ELR (cell line): ENCODE measurements at places on chromosomes 4 and X.
A peak's percentile ranks its signal among the peaks of the same experiment; 100 is the strongest.

- DNase-seq = no peak
These were observed 12.7 kb downstream of the EGF start for GRCh38 chr4:109925396-109925795.

DNA sequence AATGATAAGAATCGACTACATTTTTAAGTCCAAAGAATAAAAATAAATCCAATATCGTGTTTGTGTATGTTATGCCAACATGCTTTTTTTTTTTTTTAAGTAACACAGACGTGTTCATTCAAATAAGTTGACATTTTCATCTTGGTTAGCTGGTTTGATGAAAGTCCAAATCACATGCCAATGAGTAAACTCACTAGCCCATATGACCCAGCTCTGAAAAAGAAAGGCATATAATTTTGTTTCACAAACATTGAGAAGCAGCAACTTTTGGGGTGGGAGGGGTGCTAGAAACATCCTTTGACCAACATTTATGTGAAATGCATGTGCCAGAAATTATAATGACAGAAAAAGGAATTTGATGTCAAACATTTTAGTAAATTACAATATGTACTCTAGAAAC lies 61.6 kb upstream of the SPP1 start:
- no peak for DNase-seq

GRCh38 chr4:123748806-123749205 lies 352.2 kb downstream of the SPRY1 start:
- no peak for DNase-seq

DNA sequence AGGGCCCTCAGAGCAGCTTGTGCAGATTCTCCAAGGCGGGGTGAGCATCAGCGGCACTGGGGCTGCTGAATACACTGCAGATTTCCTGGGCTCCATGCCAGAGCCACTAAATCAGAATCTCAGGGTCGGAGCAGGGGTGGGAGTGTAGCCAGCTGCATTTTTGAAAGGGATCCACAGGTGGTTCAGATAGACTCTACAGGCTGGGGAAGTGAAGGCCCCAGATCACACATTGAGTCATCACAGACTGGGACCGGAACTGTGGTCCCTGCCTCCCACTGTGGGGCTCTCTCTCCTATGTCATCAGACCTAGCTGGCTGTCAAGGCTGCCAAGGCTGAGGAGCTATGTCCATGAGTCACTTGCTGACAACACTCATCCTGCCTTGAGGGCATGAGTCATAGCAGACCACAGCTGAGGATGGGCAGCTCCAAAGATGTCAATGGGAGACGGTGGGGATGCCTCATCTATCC lies 162.3 kb upstream of the MAMLD1 start:
- peak; percentile 98 for DNase-seq

DNA sequence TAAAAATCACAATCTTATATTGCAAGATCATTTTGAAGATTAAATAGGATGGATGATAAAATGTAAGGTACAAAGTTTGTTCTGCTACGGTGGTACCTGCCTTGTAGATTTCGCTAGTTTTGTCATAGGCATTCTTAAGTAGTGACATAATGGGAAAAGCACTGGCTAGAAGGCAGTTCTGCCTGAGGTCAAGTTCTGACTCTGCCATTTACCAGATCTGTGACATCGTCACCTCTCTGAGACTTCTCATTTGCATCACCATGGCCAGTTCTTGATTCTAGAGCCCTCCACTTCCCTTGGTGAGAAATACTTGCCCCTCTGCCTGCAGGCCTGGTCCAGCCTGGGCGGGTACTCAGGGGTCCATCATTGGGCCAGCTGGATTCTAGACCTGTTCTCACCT lies 85.2 kb downstream of the HS3ST1 start:
- no peak for DNase-seq

DNA sequence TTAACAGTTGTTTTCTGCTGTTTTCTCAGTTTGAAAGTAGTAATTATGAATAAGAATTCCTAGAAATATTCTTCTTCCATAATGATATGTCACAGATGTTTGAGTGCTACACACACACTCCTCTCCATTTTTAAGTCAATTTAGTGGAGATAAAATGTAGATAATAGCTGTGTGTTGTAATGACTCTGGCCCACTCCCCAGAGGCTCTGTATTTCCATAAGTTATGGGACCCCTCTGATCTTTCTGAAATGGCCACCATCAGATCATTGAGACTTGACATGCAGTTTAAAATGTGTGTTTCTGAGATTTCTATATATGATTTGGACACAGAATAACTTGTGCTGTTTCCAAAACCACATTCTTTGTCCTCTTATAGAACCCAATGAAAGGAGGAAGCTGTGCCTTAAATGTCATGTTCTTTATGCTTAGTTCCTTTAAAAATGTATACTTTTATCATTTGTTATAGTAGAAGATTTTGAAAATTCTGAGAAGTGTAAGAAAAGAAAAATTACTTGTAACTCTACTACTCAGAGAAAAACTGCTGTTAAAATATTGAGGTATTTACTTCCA lies 46.4 kb downstream of the GAB1 start:
- no peak for DNase-seq

DNA sequence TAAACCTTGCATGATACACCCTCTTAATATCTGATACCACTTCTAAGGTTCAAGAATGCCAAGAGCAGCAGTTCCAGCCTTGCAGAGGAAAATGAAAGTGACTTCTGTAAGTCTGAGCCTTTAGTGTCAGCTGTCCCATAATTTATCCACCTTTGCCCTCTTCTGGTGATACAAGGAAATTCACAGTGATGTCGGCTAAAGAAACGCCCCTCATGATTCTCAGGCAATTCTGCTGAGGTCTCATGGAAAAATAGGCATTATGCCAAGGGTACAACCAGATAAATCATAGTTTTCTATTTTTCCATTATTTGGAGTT lies 172.2 kb upstream of the CXCL13 start:
- DNase-seq = peak; percentile 54

GRCh38 chrX:1519022-1519497 lies 17.9 kb downstream of the P2RY8 start:
- DNase-seq = no peak

DNA sequence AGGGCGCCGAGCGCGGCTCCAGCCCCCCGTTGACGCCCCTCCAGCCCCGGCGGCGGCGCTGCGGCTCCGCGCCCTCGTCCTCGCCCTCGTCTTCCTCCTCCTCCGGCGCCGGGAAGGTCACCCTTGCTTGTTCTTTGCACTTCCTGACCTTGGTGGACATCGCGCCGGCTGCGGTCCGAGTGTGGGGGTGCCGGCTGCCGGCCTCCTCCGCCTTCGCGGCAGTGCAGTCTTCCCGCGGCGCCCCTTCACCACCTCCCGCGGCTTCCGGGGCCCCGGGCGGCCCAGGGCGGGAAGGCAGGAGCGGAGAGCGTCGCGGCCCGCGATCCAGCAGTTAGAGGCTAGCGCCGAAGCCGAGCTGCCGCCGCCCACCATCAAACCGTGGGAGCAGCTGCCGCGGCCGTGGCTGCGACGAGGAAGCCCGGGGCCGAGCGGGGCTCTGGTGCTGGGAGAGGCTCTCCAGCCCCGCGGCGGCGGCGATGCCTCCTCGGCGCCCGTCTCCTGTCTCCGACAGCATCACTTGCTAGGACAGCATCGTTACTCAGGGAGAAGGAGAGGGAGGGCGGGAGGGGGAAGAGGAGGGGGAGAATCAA lies at the start of gene TRPC3:
Gene TRPC3 (minus strand): TSS at position 540 of the 590 bp plus-strand sequence. CDS start 380 bp downstream, at position 160.
- peak; percentile 37 for DNase-seq

DNA sequence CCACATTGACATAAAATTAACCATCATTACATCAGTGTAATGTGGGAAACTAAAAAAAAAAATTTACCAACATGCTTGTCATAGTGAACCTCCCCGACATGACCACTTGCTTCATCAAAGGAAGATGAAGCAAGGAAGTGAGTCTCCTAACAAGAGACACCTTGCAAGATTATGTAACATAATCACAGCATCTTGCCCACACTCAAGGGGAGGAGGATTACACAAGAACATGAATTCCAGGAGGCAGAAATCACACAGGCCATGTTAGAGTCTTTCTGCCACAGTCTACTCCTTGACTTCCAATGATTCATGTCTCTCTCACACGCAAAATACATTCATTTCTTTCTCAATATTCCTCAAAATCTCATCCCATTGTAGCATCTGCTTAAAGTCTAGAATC lies 93.3 kb downstream of the AKAP4 start:
- DNase-seq = no peak

DNA sequence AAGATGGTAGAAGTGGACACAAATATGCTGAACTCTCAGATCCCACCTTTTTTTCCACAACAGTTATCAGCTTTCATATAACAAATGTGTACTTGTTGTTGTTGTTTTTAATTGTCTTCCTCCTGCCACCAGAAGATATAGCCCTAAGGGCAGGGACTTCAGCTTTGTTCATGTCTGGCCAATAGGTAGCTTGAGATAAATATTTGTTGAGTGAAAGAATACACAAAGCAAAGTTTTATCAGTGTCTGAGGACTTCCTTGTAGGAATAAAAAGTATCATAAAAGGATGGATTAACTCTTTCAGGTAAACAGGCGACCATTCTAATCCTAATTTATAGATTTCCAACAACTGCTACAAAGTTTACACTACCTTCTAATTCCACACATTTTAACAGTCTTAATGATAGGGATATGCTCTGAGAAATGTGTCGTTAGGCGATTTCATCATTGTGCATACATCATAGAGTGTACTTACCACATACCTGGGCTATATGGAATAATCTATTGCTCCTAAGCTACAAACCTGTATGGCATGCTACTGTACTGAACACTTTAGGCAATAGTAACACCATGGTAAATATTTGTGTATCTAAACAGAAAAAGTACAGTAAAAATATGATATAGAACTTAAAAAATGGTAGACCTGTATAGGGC lies 186.1 kb downstream of the ATOH1 start:
- DNase-seq = no peak

GRCh38 chr4:151659601-151660364 lies 101.0 kb downstream of the GATB start:
- no peak for DNase-seq

DNA sequence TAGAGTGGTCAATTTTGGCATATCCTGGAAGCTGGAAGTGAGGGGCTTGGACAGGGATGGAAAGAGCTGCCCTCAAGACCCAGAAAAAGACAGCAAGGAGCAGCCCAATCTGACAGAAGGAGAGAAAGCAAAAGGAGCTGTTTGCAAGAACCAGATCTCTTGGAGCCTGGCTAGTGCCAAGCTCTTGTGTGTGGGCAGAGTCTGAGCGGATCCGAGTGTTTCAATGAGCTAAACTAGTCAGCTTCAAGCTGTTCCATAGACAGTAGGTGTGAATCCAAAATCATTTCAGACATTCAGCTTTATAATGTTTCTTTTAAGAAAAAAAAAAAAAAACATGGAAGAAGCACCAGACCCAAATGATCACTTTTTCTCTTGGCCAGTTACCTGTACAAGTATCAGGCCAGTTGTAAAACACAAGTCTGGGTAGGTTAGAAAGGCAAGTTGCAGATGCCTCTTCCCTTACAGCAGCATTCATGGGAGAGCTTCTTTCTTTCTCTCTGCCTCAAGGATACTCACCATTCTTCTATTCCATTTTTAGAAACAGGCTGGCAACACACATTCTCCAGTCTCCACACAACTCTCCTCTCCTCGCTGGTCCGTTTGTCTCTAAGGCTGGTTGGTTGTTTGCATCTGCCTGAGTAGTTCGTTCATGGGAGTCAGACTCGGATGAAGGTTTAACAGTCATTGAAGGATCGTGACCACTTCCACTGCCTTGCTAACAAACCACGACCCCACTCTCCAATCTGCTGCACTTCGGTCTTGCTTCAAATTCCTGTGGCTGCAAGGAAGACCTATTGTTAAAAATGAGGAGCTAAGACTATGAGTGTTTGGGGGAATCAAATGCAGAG lies 105.2 kb upstream of the GATB start:
- DNase-seq = no peak

- peak; percentile 15 for DNase-seq
These were observed 671 bp downstream of the HPF1 start for GRCh38 chr4:169756971-169757574.

DNA sequence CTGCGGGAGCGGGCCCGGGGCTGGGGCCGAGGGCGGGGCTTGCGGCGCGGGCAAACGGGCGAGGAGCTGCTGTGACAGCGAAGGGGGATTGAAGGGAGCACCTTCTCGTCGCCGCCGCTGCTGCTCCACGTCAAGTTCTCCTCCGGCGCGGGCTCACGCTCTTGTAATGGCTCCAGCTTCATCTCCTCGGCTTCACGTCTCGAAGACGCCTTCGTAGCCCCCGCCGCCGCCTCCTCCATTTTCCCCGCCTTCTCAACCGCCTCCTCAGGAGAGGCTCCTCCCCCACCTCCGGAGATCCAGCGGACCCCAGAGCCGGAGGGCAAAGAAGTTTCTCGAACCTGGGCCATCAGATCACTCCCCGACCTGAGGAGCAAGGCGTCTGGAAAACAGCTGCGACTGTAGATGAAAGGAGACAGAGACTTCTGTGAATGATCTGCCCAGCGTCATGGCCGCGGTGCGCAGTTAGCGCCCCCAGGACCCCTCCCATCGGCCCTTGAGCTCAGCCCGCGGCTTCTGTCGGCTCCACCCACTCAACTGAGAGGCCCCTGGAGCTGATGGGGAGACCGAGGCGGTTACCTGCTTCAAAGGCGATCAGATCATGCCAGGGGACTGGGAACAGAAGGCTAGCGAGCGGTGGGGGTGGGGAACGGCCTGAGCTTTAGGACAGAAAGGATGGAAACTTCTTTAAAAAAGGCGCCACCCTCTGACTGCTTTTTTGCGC lies 895 bp downstream of the USP51 start:
- DNase-seq = peak; percentile 46

GRCh38 chrX:115957862-115958490 lies 212.6 kb upstream of the AGTR2 start:
- no peak for DNase-seq

- no peak for DNase-seq
These were observed 2008.5 kb upstream of the TENM3 start for GRCh38 chr4:180234730-180235129.

DNA sequence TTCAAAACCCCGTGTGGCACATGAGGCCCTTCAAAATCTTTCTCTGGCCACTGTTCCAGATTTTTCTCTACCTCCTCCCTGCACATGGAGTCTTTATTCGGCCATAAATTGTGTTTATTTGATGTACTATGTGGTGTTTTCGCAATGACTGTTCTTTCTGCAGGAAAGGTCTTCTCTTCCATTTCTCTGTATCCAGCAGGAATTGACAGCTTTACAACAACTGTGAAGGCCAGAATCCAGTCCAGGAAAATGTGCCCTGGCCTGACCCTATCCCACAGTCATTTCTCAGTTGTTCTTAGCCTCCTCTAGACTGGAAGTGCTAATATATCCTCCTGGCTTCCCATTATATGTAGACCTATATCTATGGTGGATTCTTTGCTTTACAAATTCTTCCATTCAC lies 191.4 kb downstream of the COL25A1 start:
- DNase-seq = no peak

GRCh38 chr4:95073646-95074045 lies 315.9 kb downstream of the BMPR1B start:
- no peak for DNase-seq

DNA sequence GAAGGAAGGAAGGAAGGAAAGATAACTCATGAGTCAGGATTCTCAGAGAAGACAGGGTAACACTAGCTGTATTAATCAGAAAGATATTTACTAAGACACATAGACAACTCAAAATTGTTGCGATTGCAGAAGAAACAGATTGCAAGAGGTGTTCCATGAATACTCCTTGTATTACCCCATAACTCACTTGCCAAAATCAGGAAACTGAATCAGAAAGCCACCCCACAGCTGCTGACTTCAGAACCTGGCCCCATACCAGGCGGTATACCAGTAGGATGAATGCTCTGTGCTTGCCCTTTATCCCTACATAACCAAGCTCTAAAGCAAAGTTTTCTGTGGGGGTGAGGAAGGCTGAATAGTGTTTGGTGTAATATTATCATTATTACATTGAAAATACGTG lies 468.5 kb downstream of the IQCM start:
- DNase-seq = peak; percentile 41

GRCh38 chr4:144778364-144778763 lies 132.4 kb downstream of the HHIP start:
- no peak for DNase-seq

- no peak for DNase-seq
These were observed 6.5 kb downstream of the NKX3-2 start for GRCh38 chr4:13537832-13538177.
